ENCODE measurements at places on chromosomes 16 and 17.

DNA sequence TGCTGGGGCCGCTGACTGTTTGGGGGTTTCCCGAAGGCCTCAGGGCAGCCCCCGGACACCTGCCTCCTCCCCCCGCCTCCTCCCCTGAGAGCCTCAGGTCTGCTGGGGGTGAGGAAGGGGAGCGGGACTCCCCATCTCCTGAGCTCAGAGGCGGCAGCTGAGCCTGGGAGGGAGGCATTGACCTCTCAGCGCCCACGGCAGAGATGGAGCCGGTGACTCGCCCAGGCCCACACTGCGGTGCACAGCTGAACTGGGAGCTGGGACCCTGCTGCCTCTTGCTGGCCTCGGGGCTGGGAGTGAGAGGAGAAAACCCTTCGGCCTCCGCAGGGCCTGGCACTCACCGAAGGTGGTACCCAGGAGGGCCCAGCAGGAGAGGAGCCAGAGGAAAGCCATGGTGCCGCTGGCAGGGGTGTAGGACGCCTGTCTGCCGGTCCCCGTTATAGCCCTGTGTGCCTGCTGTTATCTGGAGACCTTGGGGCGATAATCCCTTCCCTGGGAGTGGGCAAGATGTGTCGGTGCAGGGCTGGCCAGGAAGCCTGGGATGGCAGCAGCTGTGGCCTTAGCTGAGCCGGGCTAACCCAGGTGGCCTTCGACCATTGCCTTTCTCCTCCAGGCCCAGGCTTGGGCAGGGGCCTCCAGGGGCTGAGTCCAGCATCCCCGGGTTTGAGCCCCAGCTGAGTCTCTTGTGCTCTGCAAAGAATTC, at the start of gene CTRB2:
Gene CTRB2 (minus strand): TSS at position 413 of the 703 bp plus-strand sequence. CDS start 20 bp downstream, at position 393.
- DNase-seq = no peak

DNA sequence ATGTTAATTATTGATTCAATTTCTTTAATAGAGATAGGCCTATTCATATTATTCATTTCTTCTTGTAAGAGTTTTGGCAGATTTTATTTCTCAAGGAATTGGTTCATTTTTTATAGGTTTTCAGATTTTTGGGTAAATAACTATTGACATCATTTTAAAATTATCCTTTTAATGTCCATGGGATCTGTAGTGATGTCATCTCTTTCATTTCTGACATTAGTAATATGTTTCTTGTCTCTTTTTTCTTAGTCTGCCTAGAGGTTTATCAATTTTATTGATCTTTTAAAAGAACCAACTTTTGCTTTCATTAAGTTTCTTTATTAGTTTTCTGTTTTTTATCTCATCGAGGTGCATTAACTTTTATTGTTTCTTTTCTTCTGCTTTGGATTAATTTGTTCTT, 162.6 kb downstream of the FTO start:
- no peak for DNase-seq

DNA sequence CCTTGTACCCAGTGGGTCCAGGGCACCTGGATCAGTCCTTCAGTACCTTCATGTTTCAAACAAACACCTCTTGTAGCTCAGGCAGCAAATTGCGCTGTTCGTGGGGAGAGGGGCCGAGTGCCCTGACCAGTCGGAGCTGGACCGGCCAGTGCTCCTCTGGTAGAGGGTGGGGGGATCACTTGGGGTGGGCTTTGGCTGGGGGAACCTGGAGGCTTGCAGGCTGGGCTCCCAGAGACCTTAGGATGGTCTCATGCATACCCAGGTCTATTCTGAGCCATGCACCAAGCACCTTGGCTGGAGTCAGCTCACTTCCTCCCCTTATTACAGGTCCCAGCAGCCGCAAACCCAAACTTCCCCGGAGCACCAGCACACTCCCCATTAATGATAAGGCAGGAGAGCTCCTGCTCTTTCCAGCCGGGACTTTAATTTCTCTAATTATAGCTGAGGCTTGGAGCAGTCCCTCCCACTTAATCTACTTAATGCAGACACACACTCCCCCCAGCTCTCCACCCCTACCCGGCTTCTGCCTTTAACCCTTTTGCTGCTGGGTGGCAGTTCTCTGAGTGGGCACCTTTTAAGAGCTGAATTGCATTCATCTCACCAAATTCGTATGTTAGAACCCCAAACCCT, 26.3 kb upstream of the MGAT5B start:
- DNase-seq = peak; percentile 81

DNA sequence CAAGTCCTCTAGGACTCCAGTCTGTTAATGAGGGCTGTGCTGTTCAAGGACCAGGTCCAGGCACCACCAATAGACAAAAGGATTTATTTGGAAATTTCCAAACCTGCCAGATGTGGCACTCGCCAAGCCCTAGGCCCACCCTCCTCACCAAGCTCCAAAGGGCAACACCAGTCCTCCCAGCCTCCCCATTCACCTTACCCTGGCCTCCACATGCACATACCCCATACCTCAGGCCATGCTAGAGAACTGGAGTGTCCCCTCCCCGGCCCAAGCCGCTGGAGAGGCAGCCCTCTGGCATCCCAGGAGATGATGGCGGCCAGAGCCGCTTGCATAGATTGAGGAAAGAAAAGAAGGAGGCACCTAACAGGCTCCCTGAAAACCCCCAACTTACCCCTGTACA, 4.6 kb upstream of the FTSJ3 start:
- no peak for DNase-seq

GRCh38 chr16:11074131-11074530, 129.8 kb downstream of the CLEC16A start:
- no peak for DNase-seq

GRCh38 chr17:27984816-27985215, 57.7 kb upstream of the NLK start:
- DNase-seq = no peak

DNA sequence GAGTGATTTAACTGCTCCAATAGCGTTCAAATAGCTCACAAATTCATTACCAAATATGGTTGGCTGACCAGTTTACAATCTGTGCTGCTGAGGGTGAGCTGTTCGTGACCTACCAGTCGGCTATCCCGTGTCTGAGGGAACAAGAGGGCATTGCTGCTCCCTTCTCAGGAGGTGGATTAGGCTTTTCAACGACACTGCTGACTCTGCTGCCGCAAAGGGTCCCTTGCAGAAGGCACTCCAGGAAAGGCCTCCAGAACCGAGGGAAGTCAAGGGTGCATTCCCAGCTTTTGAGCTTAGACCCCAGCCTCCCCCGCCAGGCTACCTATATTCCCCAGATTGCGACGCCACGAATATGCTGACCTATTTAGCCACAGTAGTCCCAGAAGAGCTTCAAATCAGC, 32.3 kb downstream of the GJC1 start:
- no peak for DNase-seq

- DNase-seq = no peak
Measured at GRCh38 chr16:2087748-2088631, 40.2 kb downstream of the TSC2 start.

DNA sequence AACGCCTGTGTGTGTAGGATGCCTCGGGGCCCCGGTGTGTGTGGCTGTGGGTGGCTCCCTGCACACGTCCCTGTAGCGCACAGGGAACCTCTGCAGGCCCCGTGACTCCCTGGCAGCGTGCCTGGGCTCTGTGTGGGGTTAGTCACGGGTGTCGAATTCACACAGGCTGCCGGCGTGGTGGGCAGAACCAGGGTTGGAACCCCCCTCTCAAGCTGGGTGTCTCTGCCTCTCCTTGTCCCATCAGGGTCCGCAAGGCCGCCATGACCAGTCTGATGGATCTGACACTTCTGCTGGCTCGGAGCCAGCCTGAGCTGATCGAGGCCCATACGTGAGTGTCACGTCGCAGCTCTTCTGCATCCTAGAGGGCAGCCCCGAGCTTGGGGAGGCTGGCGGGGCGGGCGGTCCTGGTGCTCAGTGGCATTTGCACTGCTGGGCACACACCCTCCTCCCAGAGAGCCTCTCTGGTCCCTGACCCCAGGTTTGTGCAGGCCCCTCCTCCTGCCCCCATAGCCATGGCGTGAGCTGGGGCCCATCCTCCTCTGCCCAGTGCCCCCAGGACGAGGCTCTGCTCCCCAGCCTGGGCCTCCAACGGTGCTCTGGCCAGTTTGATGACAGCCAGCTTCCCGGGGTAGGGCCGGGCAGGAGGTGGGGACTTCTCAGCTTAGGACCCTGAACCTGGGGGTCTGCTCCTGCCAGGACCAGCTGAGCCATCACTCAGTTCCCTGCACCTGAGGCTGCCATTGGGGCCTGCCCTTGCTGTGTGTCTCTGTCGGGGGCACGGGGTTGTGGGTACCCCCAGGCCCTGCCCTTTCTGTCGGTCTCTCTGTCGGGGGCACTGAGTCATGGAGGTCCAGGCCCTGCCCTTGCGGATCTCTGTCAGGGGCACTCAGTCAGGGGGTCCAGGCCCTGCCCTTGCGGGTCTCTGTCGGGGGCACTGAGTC, 88.1 kb upstream of the ZNF750 start:
- DNase-seq = no peak

GRCh38 chr17:69143151-69143550, 1.5 kb upstream of the ABCA6 start:
- no peak for DNase-seq

- no peak for DNase-seq
Measured at GRCh38 chr17:28282596-28282995, 36.4 kb upstream of the TMEM97 start.

DNA sequence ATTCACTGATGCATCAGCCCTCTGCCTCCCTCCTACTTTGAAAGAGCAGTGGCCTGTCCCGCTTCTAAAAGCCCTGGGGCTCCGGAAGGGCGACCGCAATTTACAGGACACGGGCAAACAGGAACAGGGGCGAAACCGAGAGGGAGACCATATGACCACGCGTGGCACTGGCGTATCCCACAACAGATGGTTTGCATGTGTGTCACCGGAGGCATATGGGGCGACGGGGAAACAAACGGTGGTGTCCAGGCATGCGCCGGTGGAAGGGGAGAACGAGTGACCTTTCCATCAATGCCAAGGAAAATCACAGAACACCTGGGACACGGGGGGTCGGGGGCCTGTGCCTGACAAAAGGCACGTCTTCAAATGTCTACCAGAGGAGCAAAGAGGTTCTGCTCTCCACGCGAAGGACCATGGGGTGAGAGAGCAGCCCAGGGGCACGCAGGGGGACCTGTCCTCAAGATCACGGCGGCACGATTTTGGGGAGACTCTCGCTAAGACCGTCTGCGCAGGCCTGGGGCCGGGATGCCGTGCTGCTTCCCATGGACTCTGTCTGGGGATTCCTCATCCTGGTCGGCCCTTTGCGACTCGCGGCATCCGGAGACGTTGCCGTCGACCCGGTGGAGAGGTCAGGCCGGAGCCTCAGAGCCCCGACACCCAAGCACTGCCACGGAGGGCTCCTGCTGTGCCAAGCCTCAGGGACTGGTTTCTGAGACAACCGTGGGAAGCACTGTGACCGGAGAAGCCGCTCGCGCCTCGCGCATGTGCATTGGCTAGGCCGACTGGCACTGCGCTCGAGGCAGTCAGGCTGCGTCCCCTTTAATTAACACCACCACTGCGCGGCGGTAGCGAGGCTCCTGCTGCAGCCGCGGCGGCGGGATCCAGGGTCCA, 12.8 kb upstream of the KCNJ18 start:
- DNase-seq = no peak

DNA sequence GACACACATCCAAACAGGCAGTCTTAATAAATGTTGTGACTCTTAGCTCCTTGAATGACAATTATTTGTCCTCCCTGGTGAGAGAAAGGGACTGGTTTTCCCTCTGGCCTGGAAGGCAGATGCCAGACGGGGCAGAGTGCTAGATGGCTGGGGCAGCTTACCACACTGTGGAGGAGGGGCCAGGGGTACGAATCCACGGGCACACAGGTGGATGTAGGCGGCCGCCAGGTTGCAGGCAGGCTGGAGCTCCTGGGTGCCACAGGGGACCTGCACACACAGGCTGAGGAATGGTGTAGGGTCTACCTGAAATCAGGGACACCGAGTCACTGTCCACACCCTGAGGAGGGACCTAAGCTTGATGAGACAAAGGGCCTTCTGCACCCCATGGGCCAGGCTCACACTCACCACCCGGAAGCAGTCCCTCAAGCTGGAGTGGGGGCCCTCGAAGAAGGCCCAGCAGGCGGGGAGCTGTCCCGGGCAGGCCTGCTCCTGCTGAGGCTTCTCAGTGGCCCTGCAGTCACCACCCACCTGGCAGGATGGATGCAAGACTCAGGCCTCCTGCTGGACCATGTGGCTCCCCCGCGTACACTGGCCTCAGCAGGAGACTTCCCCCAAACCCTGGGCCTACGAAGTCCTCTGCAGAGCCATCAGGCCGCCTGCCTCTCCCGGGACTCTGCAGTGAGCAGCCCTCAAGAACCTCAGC, 38.4 kb downstream of the RMI2 start:
- DNase-seq = no peak

- DNase-seq = no peak
Measured at GRCh38 chr17:81665205-81666091, 957 bp downstream of the OXLD1 start.

DNA sequence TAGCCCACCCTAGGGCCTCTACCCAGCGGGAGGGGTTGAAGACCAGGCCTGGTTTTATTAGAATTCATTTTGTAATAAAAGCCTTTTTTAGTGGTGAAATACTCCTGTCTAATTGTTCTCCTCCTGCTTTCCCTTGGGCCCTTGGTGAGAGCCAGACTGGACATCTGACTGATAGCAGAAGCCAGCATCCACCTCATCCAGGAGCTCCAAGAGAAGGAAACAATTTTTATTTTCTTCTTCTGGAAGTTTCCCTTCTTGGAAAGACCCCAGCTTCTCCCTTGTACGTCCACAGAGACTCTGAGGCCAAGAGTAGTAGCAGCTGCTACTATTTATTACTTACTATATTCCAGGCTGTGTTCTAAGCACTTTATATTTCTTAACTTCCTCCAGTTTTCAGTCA, 4.0 kb upstream of the PHKG2 start:
- DNase-seq = no peak

GRCh38 chr17:42578282-42578869, 847 bp upstream of the PSMC3IP start:
- peak; percentile 88 for DNase-seq

DNA sequence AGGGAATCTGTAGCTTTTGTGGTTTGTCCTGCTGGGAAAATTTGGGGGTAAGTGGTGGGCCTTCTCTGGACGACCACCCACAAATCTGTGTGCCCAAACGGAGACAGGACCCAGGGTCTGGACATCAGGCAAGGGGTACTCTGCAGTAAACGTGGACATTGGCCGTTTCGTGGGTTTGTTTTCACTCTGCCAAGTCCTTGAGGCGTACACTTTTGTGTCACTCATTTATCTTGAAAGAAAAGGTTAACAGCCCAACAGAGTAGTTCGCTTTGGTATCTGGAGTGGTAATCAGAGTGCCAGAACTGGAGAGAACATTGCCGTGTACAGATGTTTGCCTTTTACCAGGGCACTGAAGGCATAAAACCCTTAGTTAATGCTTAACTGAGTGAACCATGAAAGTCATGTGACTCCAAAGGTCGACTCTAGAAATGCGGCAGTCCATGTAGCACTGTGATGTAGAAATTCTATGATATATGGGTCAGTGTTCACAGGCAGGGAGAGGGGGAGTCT, 15.4 kb downstream of the NAA60 start:
- no peak for DNase-seq

All from BE2C (cell line).